ENCODE measurements at places on chromosomes 2 and 18. TPM values are rescaled to one million over a fixed set of nuclear protein-coding genes. Genes with fewer than 3 reads are reported as not detected.

The PARD6G gene
- 8.8 TPM for polyA plus RNA-seq

The SPP2 gene
- polyA plus RNA-seq = not detected

The MPP4 gene
- not detected for polyA plus RNA-seq

The ATF2 gene
- 89.2 TPM for polyA plus RNA-seq

The DOK6 gene
- 7.4 TPM for polyA plus RNA-seq

The GALM gene
- polyA plus RNA-seq = not detected

The DPP4 gene
- polyA plus RNA-seq = not detected

The ASPRV1 gene
- polyA plus RNA-seq = 7.7 TPM

The SPAST gene
- polyA plus RNA-seq = 105 TPM

The CHMP1B gene
- 109 TPM for polyA plus RNA-seq

The AOX1 gene
- not detected for polyA plus RNA-seq

The APCDD1 gene
- 1.1 TPM for polyA plus RNA-seq
